ENCODE measurements at places on chromosomes 4 and X.

DNA sequence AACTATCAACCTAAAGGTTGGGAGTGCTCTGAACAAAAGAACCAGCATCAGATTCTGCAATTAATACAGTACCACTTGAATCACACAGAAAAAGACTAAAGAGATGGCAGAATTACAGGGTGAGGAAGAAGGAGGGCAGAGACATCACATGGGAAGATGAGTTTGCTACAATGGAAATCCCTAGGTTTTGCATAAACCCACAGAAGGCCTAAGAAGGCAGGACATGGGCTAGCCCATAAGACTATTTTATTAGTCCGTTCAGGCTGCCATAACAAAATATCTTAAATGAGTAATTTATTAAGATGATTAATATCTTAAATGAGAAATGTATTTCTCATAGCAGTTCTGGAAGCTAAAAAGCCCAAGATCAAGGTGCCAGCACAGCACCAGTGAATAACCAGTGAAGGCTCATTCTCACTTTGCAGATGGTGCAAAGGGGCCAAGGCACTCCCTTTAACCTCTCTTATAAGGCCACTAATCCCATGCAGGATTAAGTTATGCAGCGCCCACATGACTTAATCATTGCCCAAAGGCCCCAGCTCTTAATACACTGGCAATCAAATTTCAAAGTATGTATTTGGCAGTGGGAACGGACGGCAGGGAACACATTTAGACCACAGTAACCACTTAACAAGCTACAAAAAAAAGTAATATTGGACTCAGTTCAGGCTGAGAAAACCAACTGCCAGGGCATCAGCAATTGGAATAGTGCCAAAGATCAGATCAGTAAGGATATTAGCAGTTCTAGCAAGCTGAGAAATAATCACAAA is 47.6 kb upstream of the NEUROG2 start:
- no peak for DNase-seq

DNA sequence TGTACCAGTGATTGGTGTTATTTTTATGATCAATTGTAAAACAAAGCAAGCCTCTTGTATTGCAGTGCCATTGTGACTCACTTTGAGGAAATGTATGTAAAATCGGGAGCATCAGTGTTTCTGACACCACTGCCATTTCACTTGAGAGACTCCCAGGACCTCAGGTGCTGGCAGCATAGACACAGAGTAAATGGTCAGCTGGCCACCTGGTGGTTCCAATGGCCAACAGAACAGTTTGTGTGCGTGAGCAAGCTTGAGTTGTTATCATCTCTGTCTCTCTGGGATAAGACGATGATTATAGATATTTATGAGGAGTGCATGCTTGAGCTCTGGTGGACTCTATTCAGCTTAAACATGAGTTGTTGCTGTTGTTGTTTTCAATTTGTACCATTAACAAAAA is 356.6 kb downstream of the GUCY2F start:
- no peak for DNase-seq

GRCh38 chrX:71183341-71183740 is 38.7 kb downstream of the NLGN3 start:
- no peak for DNase-seq

DNA sequence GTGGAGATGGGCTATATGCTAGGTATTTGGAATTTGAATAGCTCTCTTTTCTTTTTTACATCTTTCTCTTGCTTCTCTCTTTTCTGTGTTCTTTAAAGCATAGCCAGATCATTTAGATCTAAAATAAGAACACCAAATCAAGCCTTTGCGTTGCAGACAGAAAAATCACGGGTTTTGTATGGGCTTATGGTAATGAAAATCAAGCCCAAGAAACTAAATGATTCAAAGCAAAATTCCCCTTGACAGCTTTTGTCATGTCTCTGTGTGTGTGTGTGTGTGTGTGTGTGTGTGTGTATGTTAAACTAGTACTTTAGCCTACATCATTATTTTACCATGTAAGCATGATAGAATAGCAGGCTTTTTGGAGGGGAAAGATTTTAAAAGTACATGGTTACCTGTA is 1.8 kb upstream of the RASL11B start:
- no peak for DNase-seq

GRCh38 chrX:74458736-74459135 is 37.4 kb downstream of the SLC16A2 start:
- DNase-seq, result no peak

DNA sequence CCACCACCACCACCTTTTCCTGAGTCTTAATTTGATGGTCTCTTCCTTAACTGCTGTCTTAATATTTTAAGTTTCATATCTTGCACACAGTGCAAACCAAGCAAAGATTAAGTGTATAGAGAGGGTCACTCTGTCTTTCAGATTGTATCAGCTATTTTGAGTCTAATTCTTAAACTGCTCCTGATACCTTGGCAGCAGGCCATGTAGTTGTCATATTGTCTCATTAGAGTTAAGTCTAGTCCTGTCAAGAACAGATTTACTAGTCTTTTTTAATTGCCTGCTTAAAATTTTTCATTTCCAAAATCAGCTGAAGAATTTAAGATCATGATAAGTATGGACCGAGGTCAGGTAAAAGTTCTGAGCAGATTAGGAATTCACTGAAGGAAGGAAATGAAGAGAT is 51.5 kb downstream of the FHIP1A start:
- DNase-seq, result no peak

GRCh38 chr4:72031868-72032608 is at the start of gene NPFFR2:
NPFFR2 (plus strand) TSS chr4:72032000; CDS start chr4:72128592, 96,592 bp downstream.
- peak; percentile 31 for DNase-seq

- DNase-seq, result peak; percentile 52
Observed at GRCh38 chr4:128863312-128864075, 54.0 kb downstream of the JADE1 start.

- DNase-seq, result no peak
Observed at GRCh38 chr4:26369581-26369980, 48.8 kb downstream of the RBPJ start.

- DNase-seq, result no peak
Observed at GRCh38 chr4:123893011-123893981, 496.7 kb downstream of the SPRY1 start.

- DNase-seq, result no peak
Observed at GRCh38 chrX:154430916-154431315, 2.4 kb downstream of the ATP6AP1 start.

- no peak for DNase-seq
Observed at GRCh38 chr4:151952137-151952536, 191.3 kb upstream of the GATB start.

DNA sequence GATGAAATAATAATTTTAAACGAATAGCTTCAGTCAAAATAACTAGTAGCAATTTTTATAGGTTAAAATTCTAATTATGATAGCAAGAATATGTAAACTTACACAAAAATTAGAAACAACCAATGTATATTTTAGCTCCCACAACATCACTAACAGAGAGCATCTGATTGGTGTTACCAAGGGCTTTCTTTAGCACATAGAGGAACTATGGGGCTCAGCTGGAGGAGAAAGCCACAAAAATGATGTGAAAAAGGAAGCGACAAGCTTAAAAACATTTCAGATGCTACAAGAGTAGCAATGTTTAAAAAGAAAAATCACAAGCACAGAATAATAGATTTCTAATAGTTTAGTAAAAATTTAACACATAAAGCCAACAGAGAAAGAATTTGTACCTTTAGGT is 56.3 kb downstream of the ATP8A1 start:
- no peak for DNase-seq

DNA sequence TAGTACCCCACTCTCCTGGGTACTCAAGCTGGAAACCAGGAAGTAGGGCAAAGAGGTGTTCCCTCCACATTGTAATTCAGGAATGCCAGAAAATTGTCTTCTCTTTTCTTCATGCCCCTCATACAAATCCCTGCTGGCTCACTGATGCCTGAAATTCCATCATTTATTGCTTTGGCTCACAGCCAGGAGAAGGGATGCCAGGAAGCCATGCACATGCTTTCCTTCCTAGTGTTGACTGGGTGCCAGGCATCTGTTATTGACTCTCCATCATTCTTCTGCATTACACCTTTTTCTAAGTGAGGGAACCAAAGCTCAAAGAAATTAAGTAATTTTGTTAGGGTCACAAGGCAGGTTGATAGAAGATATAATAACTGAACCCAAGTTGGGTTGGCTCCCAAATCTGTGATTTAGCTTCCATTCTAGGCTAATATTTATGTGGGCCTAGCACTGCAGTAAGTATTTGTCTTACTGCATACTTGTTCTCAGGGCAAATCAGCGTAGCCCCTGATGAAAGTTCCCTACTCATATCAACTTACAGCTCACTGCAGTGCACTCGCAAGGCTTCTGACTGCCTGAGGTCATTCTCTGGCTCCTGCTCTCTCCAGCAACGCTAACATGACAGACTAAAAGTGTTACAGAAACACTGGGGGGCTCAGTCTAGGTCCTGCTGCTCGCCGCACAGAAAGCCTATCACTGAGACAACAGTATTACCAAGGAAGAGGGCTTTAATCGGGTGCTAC is 89.0 kb downstream of the TRAPPC11 start:
- no peak for DNase-seq

DNA sequence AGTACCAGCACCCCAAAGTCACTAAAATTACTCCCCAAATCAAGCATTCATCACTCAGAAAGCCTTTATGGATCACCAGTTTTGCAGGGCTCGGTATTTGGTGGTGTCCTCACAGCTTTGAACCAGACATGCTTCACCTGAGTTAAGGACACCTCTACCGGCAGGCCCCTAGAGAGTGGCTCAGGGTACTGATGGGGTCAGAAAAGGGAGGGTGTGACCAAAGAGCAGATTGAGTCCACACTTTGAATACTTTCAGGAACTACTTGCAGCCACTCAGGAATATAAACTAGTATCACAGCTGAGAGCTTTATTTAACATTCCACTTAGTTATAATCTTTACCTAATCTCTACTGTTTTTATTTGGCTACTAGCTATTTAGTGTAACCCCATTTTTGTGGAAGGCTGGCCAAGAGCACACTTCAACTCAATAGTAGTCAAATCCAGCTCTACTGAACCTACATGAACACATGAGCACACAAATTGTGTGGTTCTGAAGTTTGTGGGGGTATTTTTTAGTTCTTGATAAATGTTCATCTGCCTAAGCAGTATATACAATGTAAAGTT is 109.6 kb upstream of the SPRY1 start:
- DNase-seq, result no peak
